Omental fat pad (tissue), 4 donors: ENCODE measurements at places on chromosomes 1 and 21.

DNA sequence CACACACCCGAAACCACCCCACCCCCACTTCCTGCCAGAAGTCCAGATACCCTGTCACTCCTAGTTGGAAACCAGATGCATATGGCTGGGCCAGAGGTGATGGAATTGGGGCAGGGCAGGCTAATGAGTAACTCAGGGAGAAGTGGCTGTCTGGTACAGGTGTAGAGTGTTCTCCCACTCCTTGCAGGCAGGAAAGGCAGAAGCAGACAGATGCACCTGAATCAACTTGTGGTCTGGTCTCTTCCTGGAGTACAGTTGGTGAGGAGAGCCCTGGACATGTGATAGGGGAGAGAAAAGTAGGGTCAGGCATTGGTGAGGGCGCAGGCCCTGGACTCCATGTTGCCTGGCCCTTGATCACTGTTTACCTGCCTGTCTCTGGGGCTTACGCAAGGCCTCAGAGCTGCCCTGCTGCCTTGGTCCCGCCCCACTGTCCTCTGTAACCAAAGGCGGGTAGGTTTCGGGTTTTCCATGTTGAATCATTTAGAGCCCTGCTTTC, 2.5 kb downstream of the CGN start:
- DNase-seq, result no peak

DNA sequence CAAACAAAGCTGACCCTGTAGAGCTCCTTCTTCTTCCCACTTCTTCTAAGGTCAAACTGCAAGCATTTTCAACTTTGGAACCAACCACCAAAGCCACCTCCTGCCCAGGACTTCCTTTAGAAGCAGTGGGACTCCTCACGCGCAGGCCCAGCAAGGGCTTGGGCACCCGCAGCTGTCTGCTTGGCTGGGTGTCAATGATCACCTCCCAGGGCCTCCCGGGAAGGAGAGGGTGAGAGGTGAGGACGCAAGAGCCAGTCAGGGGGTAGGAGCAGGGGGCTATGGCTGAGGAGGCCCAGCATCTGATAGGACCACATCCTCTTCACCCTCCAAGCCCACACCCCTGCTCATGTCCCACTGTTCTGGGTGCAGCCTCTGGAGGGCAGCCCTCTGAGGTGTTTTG, 10.2 kb downstream of the KLHL21 start:
- no peak for DNase-seq

GRCh38 chr21:17763288-17764037, 55.7 kb downstream of the C21orf91 start:
- DNase-seq, result no peak

- no peak for DNase-seq
These were observed 13.0 kb upstream of the FAM110D start for GRCh38 chr1:26145960-26146294.

GRCh38 chr1:244863491-244864252, 671 bp downstream of the HNRNPU start:
- DNase-seq, result no peak
